Stimulated activated CD4-positive, alpha-beta T cell treated with anti-CD3 and anti-CD28 coated beads, TNF-alpha, amount 100 ng/mL, for 4 hours (primary cell): ENCODE measurements at places on chromosomes 4 and X.

DNA sequence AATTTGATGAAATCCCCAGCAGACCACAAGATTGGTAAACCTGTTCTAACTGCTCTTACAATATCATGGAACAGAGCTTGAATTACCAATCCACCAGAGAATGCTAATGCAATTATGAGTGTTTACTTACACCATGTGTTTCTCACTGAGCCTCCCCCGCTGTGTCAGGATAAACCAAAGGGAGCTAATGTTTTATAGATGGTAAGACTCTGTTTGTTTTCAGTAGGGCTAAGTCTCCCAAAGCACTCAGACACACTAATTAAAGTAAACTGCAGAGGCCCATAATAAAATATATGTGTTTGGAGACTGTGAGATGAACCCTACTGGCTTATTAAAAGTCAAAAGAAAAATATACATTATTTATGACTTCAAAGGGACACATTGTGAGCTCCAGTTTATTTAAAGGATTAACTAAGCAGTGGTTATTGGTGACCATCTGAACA, 261.7 kb upstream of the FAM241A start:
- no peak for DNase-seq

DNA sequence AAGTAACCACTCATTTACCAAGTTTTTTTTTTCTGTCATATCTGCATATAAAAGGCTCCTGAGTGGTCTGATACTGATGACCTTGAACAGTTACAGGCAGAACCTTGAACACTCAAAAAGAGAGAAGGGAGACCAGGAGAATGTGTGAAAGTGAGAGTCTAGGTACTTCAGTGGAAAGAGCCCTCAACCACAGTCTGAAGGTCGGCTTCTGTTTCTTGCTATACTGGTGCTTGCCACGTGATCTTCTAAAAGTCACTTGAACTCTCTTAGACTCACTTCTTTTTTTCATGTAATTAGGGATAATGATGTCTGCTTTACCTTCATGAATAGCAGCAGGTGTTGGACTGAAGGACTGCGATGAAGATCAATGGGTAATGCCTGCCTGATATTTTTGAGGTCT, 22.8 kb downstream of the GABRB1 start:
- no peak for DNase-seq

GRCh38 chr4:169625886-169626285, 5.5 kb downstream of the CLCN3 start:
- no peak for DNase-seq

GRCh38 chr4:67071641-67072040, 473.7 kb downstream of the CENPC start:
- DNase-seq, result no peak

GRCh38 chrX:71629467-71629866, 11.2 kb upstream of the CXCR3 start:
- DNase-seq, result no peak

DNA sequence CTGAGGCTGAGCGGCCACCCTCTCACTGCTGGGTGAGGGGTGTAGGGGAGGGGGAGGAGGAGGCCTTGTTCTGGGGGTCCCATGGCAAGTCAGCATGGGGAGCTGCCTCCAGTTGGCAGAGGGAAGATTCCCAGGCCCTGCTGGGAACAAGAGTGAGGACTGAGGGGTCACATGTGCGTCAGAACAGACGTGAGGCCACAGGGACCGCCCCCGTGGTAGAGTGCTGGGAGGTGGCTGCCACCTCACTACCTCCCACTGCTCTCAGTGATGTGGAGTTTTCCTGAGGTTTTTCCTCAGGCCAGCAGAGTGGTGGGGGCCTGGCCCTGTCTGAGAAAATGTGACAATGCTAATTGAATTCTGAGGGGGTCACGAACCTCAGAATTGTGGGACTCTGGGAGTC, 568 bp downstream of the MAGEC1 start:
- DNase-seq, result no peak

DNA sequence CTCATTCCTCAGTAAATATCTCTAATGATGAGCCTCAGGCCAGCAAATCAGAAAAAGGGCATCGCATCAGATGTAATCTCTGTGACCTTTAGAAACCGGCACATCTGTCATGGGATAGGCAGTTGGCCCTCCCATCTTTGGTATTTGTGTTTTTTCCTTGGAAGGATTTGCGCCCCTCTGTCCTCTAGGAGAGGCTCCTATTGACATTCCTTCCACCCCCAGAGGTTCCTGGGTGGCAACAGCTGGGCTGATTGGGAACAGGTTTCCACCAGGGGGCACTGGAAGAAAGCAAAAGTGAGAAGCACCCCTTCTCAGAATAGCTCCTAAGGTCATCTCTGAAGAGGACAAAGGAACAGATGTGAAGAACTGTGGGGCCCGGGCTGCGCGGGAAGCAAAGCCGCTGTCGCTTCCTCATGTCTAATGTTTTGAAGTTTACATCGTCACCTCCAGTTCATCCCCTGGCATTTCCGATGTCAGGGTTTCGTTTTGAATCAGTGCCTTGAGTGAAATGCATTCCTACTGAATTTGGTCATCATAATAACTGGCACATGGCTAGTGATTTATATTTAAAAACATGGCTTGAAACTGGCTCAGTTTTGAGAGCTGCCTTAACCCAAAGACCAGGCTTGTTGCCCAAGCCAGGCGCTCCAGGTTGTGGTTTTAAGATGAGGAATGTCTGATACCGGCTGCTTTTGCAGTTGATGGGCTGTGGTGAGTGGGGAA, 6.2 kb downstream of the TXK start:
- DNase-seq, result peak; percentile 50

GRCh38 chrX:22310779-22311178, 38.1 kb downstream of the CBLL2 start:
- DNase-seq, result no peak

DNA sequence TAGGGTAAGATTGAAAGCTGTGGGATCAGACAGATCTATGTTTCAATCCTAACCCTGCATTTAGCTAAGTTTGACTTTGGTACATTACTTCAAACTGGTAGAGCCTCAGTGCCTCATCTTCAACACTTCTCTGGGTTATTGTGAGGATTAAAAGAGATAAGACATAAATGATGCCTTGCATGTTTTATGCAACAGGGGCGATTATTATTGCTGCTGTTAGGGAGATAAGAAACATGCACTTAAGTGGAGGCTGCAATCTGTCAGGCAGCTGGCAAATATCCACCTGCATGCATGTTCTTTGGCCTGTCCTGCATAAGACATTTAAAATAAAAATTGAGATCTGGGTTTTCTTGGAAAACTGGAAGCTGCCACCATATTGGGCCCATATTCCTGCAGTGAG, 24.6 kb downstream of the UNC5C start:
- DNase-seq, result no peak

DNA sequence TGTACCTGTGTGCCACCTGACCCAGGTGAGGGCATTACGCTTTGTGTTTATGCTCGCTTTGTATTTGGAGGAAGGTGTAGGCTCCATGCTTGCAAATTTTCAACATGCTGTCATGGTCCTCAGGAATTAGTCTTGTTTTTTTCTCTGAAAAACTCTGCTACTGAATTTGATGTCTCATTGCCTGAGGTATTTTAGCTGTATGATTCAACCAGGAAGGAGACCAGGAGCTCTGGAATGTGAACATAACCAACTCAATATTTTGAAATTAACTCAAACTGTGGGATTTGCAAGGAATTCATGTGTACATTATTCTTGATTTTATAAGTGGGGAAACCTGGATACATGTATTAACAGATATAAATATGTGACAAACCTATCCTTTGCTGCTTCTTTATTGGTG, 134.1 kb downstream of the SLC4A4 start:
- no peak for DNase-seq

- no peak for DNase-seq
These were observed 31.4 kb upstream of the SLC25A31 start for GRCh38 chr4:127698789-127699200.

GRCh38 chrX:1020634-1021166, 191.7 kb downstream of the CRLF2 start:
- DNase-seq, result no peak

DNA sequence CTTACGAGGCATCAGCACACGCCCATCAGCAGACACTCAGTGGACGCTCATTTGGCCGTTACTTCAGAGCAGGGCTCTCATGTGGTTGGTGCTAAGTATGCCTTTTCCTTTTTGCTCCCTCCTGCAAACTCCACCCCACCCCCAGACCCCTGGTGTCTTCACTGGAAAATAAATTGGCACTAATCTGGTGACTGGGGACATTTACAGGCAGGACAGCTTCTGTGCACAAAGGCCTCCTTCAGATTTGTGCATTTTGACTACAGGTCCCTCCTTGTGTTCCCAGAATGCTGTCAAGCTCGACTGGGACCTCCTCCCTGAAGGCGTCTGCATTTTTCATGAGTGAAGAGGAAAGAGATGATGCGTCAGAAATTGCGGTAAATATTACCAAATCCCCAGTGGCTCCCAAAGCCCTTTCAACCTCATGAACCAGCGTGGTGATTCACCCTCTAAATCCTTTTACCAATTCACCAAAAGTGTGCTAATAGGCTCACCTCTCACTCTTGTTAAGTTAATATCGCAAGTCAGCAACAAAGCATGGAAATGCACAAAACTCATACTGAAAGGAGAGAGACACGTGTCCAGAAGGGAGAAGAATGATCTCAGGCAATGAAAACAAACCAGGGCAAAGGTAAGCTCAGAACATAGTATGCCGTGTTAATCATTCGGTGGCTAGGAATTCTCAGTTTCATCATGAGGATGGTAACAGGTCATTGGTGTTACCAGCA, 119.0 kb downstream of the NKX6-1 start:
- DNase-seq, result no peak

GRCh38 chr4:1082215-1083182, 30.9 kb downstream of the RNF212 start:
- no peak for DNase-seq

- no peak for DNase-seq
These were observed 1.3 kb upstream of the ADH7 start for GRCh38 chr4:99436462-99436861.

- DNase-seq, result no peak
These were observed 154.5 kb upstream of the GALNT7 start for GRCh38 chr4:173014113-173014558.

- no peak for DNase-seq
These were observed 461.8 kb downstream of the CENPC start for GRCh38 chr4:67083496-67083895.
